Activated CD4-positive, alpha-beta T cell treated with anti-CD3 and anti-CD28 coated beads for 24 hours (primary cell): ENCODE measurements at places on chromosomes 5 and 9.

GRCh38 chr9:134676886-134677285, 35.3 kb downstream of the COL5A1 start:
- DNase-seq: no peak

DNA sequence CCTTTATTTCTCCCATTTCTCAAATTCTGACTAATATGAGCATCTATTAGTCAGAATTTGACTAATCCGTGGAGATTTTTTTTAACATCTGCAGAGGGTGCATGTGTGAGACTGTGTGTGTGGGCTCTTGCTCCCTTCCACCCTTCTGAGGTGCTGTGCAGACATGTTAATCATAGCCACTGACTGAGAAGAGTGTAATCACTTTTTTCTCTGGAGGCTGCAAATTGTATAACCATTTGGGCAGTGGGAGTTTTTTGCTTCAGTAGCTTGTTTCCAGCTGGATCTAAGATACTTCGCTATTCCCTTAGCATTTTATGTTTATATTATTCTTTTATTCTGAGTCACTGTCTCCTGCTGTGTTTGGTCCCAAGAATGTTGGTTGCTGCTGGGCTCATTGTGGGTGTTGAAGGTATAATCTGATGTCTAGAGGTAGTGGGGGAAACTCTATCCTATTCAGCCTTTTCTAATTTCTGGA, 66.2 kb downstream of the ARHGEF28 start:
- DNase-seq: no peak

DNA sequence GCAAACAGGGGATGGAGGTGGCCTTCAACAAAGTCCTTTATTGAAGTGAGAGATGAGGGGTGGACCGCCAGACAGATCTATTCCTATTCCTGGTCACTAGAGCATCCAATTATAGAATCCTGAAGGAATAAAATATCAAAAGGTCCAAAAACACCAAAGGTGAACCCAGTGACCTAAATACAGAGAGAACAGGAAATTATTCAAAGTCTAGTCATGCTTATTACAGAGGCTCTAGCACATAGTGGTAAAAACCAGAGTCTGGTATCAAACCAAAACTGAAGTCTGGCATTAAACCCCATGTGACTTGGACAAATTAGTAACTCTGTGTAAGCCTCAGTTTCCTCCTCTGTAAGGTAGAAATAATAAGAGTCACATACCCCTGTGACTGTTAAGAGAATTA, 100.5 kb upstream of the SNX2 start:
- no peak for DNase-seq

GRCh38 chr5:57437976-57438805, 44.4 kb downstream of the ACTBL2 start:
- DNase-seq: no peak

- DNase-seq: no peak
These were observed 6.1 kb upstream of the EMB start for GRCh38 chr5:50447228-50447627.

GRCh38 chr9:35944173-35944572, 13.8 kb downstream of the OR2S2 start:
- DNase-seq: no peak

- no peak for DNase-seq
These were observed 23.0 kb downstream of the MARCHF6 start for GRCh38 chr5:10376544-10376943.

GRCh38 chr5:139462586-139463276, at the start of gene ECSCR:
Gene ECSCR, minus strand, starts transcription at chr5:139462743. Its CDS starts 73 bp downstream, at chr5:139462670.
- no peak for DNase-seq

- DNase-seq: no peak
These were observed 111.6 kb upstream of the IQGAP2 start for GRCh38 chr5:76291305-76292077.

DNA sequence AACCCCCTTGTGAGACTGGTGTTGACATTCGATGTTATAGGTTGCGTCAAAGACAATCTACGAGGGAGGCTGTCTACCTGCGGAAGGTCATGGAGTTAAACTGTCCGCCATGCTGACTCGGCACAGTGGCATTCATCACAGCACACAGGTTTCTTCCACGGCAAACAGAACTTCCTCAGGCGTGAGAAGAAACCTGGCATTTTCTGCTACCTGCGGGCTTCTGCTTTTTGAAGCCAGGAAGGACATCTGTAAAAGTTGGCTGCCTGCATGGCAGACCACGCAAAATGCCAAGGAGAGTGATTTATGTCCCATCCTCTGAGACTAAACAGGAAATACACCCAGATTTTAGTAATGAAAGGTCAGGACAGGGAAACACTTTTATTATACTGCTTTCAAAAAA, 809.8 kb upstream of the NUDT12 start:
- no peak for DNase-seq

GRCh38 chr5:140256726-140257125, 46.2 kb downstream of the PFDN1 start:
- no peak for DNase-seq

DNA sequence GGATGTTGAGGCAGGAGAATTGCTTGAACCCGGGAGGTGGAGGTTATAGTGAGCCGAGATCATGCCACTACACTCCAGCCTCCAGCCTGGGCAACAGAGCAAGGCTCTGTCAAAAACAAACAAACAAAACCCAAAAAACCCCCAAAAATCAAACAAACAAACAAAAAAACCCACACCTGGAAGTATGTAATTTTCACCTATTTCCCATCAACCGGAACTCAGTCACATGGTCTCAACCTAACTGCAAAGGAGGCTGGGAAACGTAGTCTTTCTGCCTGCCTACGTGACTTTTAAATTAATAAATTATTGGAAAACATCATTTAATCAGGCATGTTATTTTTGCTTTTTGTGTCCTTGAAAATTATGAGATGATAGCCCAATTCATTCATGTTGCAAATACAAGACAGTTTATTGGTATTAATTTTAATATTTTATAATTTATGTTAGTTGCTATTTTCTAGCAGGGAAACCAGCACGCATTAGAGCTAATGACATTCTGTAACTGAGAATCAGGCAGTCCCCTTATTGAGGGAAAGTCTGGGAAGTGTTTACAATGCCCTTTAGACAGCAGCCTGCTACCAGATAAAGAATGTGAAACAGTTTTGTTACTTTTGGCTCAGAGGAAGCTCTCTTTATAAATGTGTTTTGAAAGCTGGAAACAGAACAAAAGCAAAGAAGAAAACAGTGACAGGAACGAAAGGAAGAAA, 110.3 kb downstream of the NXNL2 start:
- DNase-seq: no peak

DNA sequence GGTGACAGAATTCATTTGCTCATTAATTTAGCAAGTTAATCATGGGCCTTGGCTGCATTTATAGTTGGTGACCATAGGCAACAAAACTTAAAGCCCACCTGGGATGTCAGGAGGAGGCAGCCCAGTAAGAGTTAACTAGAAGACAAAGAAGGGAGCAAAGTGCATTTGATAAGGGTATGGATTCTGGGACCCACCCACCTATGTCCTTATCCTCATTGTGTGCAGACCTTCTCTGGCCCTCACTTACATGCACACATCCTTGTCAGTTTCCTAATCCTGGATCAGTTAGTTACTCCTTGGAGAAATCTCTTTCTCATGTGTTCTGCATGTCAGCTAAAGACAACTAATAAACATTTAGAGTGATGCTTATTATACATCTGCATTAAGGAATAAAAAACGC, 24.6 kb downstream of the MEF2C start:
- no peak for DNase-seq

DNA sequence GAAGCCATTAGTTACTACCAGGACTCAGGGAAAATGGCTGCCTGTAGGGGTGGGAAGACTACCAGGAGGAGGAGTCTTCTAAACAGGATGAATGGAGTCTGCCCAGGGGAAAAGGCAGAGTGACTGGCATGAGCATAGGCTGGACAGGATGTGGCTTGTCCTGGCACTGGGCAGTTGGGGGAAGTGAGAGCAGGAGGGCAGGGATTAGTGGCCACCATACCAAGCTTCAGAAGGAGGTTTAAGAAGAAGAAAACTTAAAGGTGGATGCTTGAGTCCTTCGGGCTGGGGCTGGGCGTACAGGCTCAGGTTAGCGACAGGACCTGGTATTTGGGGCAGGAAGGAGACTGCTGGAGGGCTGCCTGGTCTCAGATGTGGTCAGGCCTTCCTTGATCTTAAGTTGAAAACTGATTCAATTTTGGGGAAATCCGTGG, 5.0 kb upstream of the NSD1 start:
- no peak for DNase-seq

- no peak for DNase-seq
These were observed 599.1 kb upstream of the CLINT1 start for GRCh38 chr5:158458086-158458485.

GRCh38 chr5:172582940-172583339, 58.1 kb upstream of the NEURL1B start:
- no peak for DNase-seq

DNA sequence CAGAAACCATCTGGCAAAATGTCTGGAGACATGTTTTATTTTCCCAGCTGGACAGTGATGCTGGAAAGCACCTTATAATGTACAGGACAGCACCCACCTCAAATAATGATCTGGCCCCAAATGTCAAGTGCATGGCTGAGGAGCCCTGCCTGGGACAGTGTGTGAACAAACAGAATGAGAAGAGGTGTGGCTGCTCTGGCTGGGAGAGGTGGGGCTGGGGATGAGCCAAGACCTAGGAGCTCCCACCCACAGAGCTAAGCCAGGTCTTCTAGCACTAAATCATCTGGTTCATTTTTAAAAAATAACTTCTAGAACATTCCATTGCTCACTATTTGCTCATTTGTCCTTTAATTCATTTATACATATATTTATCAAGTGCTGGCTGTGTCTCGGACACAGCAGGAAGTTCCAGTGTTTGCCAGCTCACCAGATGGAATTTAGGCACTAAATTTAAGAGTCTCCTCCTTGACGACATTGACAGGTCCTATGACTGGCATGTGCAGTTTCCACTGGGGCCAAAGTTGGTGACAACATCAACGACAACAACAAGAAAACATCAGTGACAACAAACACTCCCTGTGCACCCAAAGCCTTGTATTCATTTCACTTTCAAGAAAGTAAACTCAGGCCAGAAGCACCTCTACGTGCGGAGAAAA, 59.1 kb downstream of the GTF3C4 start:
- DNase-seq: no peak

DNA sequence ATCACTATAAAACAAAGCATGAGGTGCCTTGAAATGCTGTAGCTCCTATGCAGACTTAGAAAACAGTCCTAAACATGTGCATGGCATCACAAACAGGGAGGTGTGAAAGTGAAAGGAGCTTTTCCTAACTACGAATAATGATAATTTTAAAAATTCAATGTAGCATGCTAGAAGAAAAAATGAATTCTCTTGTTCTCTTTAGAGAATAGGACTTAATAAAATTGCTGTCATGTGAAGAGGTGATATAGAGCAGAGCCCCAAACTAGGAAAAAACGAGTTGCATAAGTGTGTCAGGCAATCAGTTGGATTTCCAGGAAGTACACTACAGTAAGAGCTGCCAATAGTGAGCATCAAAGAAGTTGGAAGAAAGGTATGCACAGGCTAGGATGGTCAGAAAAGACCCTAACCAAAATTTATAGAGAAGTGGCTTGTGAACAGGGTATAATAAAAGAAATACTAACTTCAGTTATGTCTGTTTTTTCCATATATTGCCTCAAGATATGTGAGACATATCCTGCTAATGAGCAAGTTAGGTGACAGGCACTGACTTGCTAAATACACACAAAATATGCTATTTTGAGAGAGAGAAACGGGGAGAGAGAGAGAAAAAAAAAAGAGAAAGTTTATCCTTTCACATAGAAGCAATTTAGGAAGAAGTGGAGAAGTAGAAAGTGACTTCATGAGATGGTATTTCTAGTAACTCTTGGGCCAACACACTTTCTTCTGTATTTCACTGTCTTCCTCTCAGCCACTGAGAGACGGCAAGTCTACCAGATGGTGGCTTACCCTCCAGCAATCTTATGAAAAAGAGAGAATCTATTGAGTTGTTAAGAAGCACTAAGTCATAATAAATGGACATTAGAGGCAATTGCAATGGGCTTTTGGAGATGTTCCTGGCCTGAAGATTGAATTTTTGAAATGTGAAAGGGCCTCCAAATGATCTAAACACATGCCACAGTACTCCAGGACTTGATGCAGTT, 18.0 kb downstream of the ITGA2 start:
- no peak for DNase-seq

GRCh38 chr5:114089259-114089658, 272.6 kb upstream of the KCNN2 start:
- DNase-seq: no peak

DNA sequence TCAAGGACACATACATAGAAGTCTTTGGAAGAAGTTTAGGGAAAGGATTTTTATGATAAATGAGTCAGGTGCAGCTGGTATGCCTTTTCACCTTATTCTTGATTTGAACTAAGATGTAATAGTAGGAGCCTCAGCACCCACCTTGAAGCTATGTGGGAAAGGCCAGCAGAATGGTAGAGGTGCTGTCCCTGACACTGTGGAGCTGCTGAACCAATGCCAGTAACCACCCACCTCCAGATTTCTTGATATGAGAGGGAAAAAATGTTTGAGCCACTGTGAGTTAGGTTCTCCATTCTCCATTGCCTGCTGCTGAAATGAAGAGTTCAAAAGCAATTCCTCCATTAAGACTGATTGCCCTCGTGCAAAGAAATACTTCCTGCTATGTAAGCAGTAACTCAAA, 12.2 kb upstream of the HMGCR start:
- DNase-seq: no peak

DNA sequence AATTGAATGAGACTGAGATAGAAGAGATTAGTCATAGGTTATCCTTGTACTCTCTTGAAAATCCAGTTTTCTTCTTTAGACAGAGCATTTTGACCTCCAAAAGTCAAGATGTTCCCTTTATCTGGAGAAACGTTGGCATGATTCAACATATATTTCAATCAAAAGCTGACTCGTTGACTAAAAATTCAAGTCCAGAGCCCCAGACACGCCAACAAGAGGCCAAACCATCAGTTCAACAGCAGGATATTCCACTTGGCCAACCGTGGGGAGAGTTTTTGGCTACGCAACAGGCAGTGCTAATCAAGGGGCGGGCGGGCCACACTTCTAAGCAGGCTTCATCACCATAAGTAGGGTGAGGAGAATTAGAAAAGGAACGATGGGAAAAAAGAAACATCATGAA, 119.1 kb downstream of the SLIT3 start:
- DNase-seq: no peak

DNA sequence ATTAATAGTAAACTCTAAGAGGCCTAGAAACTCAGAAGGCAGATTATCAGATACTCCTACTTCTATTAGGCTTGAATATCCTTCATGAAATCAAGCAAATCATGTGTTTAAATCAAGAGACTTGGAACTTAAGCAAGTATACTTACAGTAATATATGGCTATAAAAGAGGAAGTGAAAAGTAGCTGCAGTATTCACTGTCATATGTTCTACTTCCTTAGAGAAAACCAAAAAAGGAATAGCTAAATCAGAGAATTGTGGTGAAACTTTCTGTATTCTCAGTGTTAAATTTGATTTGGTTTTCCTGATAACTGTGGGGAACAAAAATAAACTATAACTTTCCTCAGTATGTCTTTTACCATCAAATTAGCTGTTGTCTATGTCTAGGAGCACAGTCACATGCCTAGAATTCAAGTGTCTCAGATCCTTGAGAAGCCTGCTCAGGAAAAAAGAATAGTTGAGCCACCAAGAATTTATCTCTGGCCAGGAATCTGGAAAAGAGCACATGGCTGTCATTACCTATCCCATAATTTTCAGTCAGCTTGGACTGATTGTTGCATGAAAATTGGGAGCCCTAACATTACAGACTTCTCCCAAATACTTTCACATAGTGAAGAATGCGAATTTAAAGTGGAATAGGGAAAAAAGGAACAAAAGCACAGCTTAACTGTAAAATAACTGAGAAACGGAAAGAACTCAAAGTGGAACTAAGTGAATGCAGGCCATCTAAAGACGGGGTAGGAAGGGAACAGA, 1.7 kb downstream of the FKBP15 start:
- DNase-seq: no peak
